IMR-90 (cell line): ENCODE measurements at places on chromosomes 12 and 14. TPM values are rescaled to one million over a fixed set of nuclear protein-coding genes. Genes with fewer than 3 reads are reported as not detected.
A peak's percentile ranks its signal among the peaks of the same experiment; 100 is the strongest.

GRCh38 chr14:98952593-98953350, 319.2 kb downstream of the BCL11B start:
- no peaks in the 10 kb centered on the region for H3K4me1 ChIP-seq
- H3K36me3 ChIP-seq: no peaks in the 10 kb centered on the region
- no peak overlapping the region for H3K4me3 ChIP-seq
- no peaks in the 10 kb centered on the region for H3K27me3 ChIP-seq
- H3K27ac ChIP-seq: no peak overlapping the region

- DNase-seq: no peak
- H3K27me3 ChIP-seq: peaks cover 8% of the 10 kb centered on the region
Observed at GRCh38 chr12:105585107-105585506, 254.6 kb downstream of the C12orf75 start.

GRCh38 chr12:47750229-47750798, 8.4 kb downstream of the RAPGEF3 start:
- H3K36me3 ChIP-seq: no peaks in the 10 kb centered on the region
- peaks cover 16% of the 10 kb centered on the region for H3K27me3 ChIP-seq
- DNase-seq: no peak
- H3K4me3 ChIP-seq: no peak overlapping the region

DNA sequence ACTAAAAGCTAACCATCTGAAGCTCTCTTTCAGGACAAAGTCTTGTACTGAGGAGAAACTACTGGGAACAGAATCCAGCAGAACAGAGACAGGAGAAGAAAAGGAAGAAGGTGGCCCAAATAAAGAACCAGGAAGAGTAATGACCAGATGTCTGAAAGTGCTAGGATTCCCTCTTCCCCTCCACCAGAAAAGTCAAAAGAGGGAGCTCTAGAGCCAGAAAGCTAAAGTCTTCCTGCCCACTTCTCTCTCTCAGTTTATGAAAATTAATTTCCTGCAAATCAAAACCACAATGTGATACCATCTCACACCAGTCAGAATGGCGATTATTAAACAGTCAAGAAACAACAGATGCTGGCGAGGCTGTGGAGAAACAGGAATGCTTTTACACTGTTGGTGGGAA, 47.2 kb downstream of the SPPL3 start:
- H3K4me1 ChIP-seq: peaks cover 7% of the 10 kb centered on the region
- H3K27me3 ChIP-seq: no peaks in the 10 kb centered on the region
- no peak overlapping the region for H3K27ac ChIP-seq
- DNase-seq: no peak

DNA sequence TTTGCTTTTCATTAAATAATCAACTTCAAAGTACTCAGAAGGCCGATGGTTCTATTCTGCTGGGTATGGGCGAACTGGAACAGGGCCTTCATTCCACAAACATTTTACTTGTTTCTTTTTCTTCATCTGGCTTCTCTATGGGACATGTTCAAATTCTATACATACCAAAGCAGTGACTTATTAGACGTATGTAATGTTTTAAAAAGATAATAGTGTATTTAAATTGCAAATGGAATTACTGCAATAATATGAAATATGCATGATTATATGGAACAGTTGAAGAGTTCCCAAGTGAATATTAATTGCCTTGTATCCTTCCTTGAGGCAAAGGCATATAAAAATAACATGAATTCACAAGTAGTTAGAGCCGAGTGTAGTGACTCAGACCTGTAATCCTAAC, 75.5 kb downstream of the FAR2 start:
- DNase-seq: peak; percentile 14
- H3K27ac ChIP-seq: no peak overlapping the region
- H3K36me3 ChIP-seq: no peaks in the 10 kb centered on the region
- no peak overlapping the region for H3K4me3 ChIP-seq
- H3K4me1 ChIP-seq: peaks cover 7% of the 10 kb centered on the region

GRCh38 chr14:92540472-92541048, 27.0 kb downstream of the RIN3 start:
- H3K4me3 ChIP-seq: no peak overlapping the region
- H3K27me3 ChIP-seq: no peaks in the 10 kb centered on the region
- peak; percentile 100 for DNase-seq
- peak overlapping the region; percentile 80 for H3K27ac ChIP-seq

GPRC5D gene
- not detected in 2 replicates for total RNA-seq

CSRNP2 gene
- total RNA-seq: 14.0 and 16.7 TPM in 2 replicates

RIMKLB gene
- total RNA-seq: 18.8 and 23.1 TPM in 2 replicates

SIX6 gene
- total RNA-seq: not detected in 2 replicates

B4GALNT3 gene
- not detected in 2 replicates for total RNA-seq

NPAS3 gene
- not detected in 2 replicates for total RNA-seq

KICS2 gene
- 5.6 and 6.1 TPM in 2 replicates for total RNA-seq
